CD4-positive, alpha-beta memory T cell (primary cell): ENCODE measurements at places on chromosomes 1 and 21. TPM values are rescaled to one million over a fixed set of nuclear protein-coding genes. Genes with fewer than 3 reads are reported as not detected.

SPATA21 gene
- total RNA-seq = not detected

DNA sequence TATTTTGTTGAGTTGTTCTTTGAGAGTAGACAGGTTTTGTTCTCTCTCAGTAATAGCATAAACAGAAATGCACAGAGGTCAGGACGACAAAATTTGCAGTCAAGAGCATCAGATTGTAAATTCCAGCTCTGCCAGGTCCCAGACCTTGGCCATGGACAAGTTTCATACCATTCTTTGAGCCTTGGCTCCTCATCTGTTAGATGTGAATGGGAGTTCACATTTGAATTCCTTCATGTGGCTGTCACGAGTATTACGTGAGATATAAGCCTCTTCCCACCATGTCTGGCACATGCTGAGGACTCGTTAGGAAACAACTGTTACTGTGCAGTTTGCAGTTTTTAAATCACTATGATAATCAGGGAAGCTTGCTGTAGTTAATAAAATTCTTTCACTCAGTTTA, 93.2 kb upstream of the KCTD3 start:
- no peak for DNase-seq

- DNase-seq = no peak
Measured at GRCh38 chr1:171280599-171280998, 32.3 kb downstream of the FMO1 start.

DNA sequence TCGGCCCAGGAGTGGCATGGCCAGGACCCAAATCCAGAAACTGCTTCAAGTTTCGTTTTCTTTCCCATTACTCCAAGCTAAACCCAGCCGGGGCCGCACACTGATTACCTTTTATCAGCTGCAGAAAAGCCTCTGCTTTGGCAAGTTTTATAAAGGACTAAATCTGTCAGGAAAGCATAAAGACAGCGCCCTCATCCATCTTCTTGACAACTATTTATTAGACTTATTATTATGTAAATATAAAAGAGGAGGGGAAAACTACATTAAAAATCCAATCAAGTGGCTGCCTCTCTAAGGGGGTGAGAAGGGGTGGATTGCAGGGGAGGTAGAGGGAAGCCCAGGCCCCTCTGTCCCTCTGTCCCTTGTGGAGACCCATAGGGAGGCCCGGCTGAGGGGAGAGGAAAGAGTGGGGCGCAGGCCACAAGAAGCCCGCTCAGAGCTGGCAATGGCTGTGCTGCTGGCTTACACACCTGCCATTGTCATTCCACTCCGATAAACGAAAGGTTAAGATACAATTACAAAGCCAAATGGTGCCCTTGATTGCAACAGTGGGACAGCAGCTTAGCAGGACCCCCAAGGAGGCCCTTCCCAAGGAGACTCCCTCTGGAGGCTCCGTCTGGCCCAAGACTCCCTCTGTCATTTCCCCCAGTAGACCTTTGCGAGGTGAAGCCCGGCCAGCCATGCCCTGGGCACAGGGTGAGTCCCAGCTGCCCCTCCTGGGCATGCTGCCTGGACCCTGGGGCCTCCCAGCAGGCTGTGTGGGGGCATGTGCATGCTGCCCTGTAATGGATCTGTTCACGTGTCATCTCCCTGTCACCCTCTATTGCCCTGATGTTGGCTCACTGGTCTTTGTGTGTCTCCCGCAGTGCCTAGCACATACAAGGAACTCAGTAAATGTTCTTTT, 45.4 kb downstream of the KCND3 start:
- no peak for DNase-seq

IGSF8 gene
- total RNA-seq = 48.8 TPM

DNA sequence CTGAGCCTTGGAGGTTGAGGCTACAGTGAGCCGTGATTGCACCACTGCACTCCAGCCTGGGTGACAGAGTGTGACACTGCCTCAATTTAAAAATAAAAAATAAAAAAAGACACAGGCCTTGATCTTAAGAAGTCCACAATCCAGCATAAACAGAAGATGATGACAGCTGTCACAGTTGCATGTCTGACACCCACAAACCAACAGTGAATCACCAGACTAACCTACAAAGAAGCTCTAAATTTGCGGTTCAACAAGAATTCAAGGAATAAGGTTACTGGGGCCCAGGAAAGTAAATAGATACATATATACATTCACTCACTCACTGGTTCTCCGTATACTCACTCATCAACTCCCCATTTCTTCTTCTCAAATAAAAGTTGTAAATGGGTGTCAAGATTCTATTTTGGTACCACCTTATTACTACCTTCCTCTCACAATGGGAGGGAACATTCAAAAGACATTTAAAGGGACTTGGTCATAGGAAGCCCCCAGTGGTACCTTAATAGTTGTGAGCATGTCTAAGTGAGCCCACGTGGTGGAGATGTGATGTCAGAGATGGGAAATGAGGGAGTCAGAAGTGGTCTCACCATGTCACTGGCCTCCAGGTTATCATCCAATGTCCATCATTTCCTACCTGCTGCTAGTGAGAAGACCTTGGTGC, 66.9 kb upstream of the PRDX6 start:
- DNase-seq = no peak

DNA sequence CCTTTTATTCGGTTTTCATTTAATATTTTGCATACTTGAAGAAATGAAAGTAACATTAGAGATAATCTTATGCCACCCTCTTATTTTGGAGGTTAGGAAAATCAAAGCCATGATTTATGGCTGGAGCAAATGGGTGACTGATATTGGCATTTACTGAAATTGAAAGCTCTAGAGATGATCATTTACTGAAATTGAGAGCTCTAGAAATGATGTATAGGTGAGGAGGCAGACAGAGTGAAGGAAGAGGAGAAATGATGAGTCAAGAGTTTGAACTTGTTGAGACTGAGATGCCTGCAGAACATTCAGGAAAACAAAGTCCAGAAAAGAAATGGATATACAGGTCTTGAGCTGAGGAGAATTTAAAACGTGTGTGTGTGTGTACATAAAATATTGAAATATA, 217.6 kb downstream of the LTN1 start:
- DNase-seq = no peak
